ENCODE measurements at places on chromosomes 1 and 21.
A peak's percentile ranks its signal among the peaks of the same experiment; 100 is the strongest.

DNA sequence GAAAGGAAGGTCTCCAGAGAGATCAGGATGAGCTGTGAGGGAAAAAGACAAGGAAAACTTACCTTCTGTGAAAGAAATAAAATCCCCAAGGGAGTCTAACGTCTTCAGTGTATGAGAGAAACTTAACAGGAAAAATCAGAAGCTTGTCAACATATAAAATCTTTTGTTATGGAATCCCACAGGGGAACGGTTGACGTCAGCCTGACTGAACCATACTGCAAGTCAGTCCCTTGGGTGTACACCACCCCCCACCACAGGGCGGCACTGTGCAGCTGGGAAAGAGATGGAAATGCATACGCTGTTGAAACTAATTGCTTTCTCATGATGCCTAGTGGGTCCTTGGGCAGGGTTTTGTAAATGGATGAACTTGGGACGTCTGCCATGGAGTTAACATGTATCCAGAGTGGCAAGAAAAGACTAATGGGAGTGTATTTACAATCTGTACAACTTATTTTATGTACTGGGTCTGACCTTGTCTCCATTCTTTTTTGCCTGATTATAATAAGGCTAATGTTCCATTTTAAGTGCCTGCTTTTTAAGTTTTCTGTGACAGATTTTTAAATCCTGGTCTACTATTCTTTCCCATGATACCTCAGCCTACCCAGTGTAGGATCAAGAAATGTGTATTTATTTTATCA lies 22.7 kb downstream of the UTP25 start:
- DNase-seq = peak; percentile 70

DNA sequence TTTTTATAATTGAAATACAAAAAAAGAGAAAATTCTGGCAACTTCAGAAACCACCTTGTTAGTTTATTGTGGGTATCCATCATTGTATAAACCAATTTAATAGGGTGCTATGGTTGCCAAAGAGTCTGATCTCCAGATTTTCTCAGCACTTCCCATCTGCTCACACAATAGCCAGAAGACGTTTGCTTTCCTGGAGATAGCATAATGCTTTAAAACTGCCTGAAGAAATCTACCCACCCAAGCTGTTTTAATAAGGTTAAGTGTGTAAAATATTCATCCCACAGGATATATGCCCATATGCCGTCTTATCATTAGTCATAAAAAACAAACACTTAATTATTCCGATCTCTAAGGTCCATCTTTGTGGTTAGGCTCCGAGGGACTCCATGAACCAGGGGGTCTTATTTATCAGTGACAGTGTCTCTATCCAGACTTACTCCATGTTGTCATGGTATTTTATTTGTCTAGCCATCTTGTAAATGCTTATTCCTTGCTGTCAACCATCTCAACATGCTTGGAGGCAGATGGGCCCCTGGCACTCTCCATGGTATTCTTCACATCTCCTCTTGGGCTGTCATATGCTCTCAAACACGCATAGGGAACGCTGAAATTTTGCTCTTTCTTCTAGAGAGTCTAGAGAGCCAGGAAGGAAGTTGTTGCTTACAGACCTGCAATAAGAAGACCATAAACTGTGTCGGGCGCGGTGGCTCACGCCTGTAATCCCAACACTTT lies 58.5 kb downstream of the MAP10 start:
- no peak for DNase-seq

DNA sequence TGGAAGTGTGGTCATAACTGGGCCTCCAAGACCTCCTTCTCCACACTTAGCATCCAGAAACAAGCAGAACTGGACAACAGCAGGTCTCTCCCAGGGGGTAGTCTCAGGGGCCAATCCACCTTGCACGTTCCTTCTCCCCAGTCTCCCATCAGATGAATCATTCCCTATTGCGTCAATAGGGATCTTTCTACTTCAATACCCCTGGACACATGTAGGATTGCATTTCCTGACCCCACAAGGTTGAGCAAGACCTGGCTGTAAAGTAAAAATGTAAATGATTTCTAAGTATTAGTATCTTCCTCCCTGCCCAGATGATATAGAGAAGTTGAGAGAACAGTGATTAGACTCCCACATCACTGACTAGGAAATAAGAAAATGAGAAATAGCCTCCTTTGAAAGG lies 224.5 kb upstream of the CSF3R start:
- no peak for DNase-seq

GRCh38 chr21:28974531-28975227 lies 18.0 kb downstream of the LTN1 start:
- no peak for DNase-seq

- DNase-seq = no peak
These were observed 20.9 kb downstream of the S1PR1 start for GRCh38 chr1:101257500-101258325.

- DNase-seq = no peak
These were observed 69.0 kb upstream of the MARK1 start for GRCh38 chr1:220458936-220459335.

DNA sequence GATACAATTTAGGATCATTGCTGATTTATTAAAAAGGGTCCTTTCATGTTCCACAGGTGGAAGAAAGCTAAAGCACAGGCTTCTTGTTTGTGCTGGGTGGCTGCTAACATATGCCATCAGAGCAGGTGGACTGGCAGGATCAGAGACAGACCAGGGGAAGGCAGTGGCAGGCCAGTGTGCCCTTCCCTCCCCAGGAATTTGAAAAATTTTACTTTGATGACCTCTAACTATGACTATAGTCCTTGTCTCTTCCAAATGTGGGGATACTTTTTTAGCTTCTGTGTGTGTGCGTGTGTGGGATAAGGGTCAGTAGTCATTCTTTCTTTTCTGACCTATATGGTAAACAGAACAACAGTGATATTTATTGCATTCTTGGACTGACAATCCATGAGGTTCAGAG lies 49.9 kb downstream of the LHX9 start:
- no peak for DNase-seq

- peak; percentile 48 for DNase-seq
These were observed 73.1 kb upstream of the GJB5 start for GRCh38 chr1:34681480-34682451.

- DNase-seq = no peak
These were observed at the start of gene TNFRSF1B for GRCh38 chr1:12166834-12167492. TSS of gene TNFRSF1B (plus strand) at chr1:12166991. CDS start at chr1:12167092, 101 bp downstream.

GRCh38 chr1:70142075-70142474 lies 63.3 kb downstream of the LRRC40 start:
- no peak for DNase-seq

DNA sequence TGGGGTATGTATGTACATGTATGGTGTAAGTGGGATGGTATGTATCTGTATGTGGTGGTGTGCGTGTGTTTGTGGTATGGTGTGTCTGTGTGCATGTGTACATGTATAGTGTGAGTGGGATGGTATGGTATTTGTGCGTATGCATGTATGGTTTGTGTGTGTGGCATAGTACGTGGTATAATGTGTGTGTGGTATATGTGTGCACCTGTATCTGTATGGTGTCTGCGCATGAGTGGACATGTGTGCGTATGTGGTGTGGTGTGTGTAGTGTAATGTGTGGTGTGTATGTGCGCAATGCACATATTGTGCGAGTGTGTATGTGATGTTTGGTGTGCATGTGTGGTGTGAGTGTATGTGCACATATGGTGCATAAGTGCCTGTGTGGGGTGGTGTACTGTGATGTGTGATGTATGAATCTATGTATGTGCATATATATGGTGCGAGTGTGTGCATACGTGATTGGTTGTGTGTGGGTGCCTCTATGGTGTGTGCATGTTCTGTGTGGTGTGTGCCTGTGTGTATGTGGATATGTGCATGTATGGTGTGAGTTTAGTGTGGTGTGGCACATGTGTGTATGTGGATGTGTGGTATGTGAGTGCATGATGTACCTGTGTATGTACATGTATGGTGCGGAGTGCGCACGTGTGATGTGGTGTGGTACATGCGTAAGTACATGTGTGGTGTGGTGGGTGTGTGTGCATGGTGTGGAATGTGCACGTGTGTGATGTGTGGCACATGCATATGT lies 38.8 kb downstream of the WDR4 start:
- DNase-seq = no peak

DNA sequence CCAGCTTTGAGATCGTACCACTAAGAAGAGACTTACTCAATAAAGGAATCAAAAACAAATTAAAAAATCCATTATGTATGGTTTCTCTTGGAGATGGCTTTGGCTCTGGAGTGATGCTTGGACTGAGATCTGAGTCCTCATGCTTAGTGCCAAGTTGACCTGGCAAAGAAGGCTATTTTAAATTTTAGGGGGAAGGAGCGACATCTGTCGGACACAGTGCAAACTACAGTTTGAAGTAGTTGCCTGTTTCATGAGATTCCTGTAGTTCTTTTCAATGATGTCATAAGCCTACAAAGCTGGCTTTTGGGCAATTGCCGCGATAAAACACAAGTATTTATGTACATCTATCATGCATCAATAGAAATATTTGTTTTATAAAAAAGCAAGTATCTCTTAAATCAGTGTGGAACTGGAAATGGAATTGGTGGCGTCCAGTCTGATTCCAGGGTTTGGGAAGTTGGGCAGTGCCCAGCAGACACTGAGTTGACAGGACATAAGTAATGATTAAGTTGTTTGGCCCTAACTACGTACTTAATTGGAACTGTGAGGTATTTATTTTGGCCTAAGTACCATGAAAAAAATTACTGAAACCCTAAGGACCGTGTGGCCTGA lies 50.0 kb downstream of the TBCE start:
- peak; percentile 74 for DNase-seq

DNA sequence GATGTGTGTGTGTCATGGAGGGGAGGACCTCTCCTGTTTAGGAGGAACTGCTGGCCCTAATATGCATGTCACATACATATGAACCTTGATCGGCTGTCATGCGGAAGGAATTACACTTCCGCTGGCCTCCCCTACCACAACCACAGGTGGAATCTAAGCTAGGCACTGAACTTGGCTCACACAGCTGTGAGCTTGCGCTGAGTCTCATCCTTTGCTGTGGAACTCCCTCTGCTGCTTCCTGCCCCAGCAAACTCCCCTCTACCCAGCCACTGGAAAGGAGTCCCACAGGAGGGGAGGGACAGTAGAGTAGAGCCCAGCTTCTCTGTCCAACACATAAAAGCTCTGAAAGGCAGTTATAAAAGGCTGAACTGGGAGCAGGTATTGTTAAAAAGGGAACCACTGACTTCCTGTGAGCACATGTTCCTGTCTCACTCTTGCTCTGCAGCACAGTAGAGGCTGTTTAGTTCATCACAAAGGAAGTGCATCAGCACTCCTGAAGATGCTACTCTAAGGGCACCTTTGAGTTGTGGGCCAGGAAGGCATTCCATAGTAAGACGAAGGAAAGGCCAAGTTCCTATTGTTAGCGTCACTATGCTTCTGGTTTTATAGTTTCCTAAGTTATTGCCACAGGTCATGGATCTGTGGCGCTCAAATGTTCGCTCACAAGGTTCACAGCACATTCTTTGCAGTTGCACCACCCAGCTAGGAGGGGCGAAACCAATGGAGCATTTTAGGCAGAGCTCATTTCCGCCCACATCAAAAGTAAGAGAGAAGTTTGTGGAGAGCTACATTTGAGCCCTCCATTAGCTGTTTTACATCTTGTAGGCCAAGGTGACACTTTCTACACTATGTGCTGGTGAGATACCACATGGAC lies 17.7 kb upstream of the PTPRC start:
- no peak for DNase-seq

DNA sequence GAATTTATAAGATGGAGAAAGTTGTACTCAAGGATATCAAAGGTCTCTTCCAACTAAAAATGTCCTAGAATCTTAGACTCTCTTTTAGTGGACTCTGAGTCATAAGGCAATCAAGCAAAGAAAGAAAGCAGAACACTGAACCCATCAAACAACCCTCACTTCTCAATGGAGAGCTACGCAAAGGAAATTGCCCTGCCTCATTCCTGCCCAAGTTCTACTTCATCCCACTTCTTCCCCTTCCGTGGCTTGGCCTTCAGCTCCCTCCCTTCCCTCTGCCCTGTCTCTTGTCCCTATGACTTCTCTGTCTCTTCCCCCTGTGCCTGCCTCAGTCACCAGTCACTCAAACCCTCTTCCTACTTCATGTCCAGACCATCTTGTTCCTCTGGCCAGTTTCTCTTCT lies 58.5 kb downstream of the RIMS3 start:
- DNase-seq = no peak

GRCh38 chr1:55214212-55214933 lies 791 bp downstream of the USP24 start:
- no peak for DNase-seq

GRCh38 chr1:66291531-66291864 lies 242.5 kb upstream of the SGIP1 start:
- DNase-seq = no peak

DNA sequence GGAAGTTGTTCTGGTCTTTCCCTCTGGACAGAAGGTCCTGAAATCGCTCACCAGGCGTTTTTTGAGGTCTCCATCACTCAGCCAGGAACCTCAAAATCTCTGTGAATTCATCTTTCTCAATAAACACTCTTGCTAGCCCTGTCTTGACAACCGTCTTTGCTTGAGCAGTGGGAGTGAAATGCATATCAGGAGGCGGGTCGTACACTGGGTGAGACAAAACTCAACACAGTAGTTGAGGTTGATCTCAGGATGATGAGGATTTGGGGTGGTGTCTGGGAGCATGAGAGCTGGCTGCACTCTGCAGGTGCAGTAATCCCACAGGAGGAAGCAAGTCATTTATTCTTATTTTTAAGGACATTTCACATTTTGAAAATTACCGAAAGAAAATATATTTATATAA lies 1.9 kb downstream of the GPR25 start:
- DNase-seq = no peak

DNA sequence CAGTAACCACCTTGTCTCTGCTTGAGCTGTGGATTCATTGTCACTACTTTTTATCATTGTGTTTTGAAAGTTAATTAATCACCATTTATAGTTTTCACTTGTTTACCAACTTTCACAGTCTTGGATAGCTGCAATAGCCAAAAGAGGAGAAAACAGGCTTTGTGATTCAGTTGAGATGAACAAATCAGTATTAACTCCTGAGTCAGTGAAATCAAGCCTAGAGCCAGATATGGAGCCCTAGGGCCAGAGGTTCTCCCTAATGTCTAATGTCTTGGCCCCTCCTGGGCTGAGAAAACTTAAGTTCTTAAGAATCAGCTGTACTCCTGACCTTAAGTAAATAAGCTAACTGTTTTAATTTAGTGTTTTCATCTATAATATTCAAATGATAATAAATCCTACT lies 228.8 kb downstream of the DNM3 start:
- no peak for DNase-seq
